ENCODE measurements at places on chromosomes 11 and 22.

DNA sequence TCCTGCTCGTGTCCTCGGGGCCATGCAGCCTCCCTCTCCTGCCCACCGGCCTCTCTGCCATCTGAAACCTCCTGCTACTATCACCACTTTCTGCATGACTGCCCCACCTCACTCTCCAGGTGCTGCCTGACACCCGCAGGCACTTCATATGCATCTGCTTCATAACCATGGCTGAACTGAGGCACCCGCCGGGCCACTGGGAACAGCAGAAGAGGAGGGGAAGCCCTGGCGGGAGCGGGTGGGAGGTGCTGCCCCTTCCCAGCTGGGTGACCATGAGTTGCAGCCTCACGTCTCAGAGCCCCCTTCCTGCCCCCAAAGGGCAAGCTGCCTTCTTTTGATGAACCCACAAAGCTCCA, 21.7 kb upstream of the PICK1 start:
- no peak for DNase-seq

DNA sequence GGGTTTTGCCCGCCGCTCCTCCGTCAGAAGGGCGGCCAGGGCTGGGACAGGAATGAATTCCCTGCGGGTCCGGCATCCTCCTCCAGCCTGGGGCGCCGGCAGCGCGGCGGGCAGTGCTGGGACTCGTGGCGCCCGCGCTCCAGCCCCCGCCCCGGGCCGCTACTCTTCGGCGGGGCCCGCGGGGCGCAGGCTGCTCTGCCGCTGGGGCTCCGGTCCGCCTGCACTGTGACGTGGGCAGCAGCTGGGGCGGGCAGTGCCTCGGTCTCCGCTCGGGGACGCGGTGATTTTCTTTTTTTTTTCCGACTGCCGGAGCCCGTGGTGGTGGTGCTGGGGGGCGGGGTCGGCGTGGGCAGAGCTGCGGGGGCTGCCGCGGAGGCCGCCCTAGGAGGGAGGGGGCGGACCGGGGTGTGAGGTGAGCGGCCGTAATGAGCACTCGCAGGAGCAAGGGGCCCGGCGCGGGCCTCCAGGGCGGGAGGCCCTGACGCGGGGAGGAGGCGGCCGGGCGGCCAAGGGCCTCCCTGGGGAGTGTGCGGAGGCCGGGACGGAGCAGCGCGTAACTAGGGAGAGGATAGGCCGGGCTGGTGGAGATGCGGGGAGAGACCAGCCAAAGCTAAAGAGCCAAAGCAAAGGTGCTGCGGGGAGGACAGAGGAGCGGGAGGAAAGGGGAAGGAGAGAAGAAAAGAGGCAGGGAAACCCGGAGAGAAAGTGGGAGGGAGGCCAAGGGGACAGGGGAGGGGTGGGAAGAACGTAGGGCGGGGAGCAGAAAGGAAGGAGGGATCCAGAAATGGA, 73.3 kb upstream of the ZBED5 start:
- DNase-seq: peak; percentile 26

GRCh38 chr11:44905131-44905866, 45.4 kb downstream of the TP53I11 start:
- no peak for DNase-seq

GRCh38 chr11:102983486-102983885, 28.0 kb upstream of the MMP13 start:
- DNase-seq: no peak

DNA sequence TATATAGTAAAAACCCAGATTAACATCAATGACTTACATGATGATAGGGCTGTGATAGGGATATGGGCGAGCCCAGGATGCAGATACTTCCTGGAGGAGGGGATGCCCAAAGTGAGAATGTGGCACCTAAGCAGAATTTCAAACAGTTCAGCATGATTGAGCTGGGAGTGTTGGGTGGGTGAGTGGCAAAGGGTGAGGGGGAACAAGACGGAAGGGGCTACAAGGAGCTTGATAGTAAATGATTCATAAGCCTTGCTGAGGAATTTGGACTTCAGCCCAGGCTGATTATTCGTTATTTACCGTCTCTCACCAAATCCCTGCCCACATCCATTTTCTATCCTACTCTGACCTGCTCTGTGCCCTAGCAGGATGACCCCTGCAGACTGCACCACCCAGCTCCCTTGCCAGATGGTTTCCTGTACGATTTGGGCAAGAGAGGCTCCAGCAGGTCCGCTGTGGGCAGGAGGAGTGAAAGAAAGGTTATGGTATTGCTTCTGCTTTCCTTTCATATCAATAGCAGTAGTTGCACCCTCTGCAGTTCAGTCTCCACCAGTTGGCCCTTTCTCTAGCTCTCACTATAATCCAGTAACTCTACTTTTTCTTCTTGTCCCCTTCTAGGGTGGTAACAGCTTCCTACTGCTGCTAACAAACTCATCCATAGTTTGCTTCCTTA, 30.3 kb upstream of the SIK2 start:
- DNase-seq: no peak

DNA sequence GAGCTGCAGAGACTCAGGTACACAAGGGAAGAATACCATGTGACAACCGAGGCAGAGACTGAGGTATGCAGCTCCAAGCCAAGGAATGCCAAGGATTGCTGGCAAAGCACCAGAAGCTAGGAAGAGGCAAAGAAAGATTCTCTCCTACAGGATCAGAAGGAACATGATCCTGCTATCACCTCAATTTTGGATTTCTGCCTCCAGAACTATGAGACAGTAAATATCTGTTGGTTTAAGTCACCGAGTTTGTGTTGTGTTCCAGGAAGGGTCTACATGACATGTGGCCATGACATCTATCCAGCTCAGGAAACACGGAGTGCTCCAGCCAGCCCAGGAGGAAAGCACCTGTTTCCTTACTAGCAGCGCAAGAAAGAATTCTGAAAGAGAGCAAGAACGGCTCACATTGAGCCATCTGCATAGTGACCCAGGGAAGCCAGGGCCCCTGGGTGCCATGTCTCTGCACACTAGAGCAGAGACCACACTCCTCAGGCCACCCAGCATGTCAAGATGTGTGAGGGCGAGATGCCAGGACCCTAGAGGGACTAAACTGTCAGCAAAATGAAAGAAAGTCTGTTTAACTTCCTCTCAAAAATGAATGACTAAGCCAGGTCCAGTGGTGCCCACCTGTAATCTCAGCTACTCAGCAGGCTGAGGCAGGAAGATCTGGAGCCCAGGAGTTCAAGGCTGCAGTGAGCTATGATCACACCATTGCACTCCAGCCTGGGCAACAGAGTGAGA, 35.6 kb upstream of the GALNT18 start:
- no peak for DNase-seq

DNA sequence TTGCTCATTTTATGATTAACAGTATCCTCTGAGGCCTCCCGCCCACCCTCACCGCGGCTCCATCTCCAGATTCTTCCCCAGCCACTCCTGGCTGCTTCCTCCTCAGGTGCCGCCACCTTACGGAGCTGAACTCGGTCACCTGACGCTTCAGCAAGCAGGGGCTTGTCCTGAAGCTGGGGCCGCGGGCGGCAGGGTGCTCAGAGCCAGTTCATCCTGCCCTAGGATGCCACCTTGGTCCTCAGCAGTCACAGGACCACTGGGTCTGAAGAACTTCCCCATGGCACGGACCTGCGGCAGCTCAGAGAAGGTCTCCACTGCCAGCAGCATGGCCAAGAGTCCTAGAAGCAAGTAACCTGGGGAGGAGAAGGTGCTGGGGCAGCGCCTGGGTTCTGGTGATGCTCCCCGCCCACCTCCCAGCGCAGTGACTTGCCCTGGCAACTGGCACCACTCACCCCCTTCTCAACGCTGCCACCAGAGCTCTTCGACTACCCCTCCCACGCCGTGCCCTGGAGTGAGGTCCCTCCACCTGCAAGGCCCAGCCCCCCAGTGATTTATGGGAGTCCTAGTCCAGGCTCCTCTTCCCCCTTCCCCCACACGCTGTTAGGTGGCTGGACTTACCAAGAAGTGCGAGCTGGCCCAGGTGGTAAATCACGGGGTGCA, 2.6 kb downstream of the KCNK7 start:
- no peak for DNase-seq

DNA sequence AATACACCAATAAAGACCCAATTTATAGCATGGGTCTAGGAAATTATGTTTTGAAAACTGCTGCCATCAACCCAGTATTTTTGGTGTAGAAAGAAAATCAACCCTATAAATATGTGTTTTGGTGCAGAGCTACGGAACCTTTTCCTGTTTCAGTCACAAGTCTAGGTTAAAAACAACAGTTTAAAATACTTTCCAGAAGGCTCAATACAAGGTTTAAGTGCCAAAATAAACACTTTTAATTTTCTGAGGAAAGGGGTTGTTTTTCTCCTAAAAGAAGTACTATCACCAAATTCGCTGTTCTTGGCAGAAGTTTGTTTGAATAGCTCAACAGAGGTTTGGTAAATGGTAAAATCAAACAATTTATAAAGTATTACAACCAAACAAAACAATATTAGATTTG, 201.3 kb downstream of the TMEM135 start:
- no peak for DNase-seq

- DNase-seq: no peak
Measured at GRCh38 chr22:45552017-45552411, 49.3 kb downstream of the FBLN1 start.

DNA sequence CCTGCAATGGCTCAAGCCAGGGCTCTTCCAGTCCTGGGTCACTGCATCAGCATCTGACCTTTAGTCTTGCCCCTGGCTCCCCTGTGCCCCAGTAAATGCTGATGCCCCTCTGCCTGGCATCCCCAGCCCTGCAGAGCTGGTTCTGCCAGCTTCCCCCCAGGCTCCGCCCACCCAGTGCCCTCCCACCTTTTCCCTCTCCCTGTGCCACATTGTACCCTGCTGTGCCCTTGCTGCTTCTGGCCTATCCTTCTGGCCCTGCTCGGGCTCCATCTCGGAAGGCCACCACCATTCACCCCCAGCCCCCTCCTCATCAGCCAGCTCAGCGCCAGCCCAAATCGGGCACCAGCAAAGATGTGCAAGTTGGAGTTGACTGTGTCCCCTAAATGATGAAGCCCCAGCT, 7.4 kb downstream of the CAPN5 start:
- no peak for DNase-seq

GRCh38 chr11:32885556-32885955, 7.1 kb upstream of the QSER1 start:
- DNase-seq: no peak

GRCh38 chr11:94768602-94769541, 716 bp downstream of the AMOTL1 start:
- DNase-seq: no peak

- DNase-seq: no peak
Measured at GRCh38 chr11:69467196-69467595, 14.3 kb upstream of the LINC01488 start.

- no peak for DNase-seq
Measured at GRCh38 chr11:17528906-17529843, 15.0 kb downstream of the USH1C start.

GRCh38 chr11:5671831-5672230, 13.0 kb downstream of the TRIM5 start:
- no peak for DNase-seq

- no peak for DNase-seq
Measured at GRCh38 chr22:19109198-19110063, 12.8 kb downstream of the DGCR2 start.

DNA sequence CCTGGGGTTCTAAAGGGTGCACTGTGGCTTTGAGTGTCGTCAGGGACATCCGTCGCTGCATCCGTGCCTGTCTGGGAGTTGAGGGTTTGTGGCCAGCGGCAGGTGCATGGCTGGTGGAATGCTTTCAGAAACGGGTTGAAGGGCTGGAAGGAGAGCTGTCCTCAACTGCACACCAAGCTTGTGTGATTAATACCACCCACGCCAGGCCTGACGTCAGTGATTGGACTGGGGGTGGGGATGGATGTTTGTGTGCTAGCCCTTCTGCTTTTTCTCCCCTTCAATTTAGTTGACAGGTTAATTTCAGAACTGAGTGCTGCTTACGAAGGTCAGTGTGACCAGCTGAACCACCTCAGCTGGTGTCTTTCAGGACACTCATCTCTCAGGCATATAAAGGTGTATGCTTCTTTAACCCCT, 3.2 kb upstream of the GAB2 start:
- DNase-seq: peak; percentile 24

- DNase-seq: no peak
Measured at GRCh38 chr22:27996529-27996925, 77.5 kb upstream of the PITPNB start.

DNA sequence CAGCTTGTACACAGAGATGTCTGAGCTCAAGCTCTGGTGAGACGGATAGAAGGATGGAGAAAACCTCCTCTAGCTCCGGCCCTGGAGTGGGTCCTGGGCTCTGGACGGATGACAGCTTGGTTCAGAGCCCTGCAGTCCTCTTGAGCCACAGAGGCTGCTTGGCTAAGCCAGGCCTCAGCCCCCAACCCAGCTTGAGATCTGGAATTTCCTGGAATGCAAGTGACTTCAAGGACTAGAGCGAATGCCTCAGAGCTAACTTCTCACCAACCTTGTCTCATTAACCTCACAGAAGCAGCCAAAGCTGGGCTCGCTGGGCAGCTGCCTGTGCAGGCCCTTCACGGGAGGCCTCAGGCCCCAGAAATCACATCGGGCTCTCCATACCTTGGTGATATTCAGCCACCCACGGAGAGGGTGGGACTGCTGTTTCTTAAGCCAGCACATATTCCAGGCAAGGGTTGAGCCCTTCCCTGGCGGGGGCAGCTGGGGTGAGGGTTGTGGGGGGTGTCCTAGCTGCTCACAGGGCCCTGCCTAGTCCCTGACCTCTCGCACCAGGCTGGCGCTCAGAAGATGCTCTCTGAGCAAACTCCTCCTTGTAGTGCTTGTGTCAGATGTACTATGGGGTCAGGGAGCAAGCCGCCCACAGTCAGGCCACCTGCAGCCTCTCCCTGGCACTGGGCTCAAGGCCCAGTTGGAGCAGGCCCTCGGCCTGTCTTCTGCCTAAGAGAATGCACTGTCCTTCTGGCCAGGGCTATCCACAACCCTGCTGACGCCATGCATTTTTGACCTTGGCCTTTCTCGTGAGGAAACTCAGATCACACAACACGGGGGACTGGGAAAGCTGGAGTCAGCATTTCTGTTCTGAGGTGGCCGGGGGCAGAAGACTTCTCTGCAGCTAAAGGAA, 73.6 kb upstream of the TTLL12 start:
- no peak for DNase-seq

DNA sequence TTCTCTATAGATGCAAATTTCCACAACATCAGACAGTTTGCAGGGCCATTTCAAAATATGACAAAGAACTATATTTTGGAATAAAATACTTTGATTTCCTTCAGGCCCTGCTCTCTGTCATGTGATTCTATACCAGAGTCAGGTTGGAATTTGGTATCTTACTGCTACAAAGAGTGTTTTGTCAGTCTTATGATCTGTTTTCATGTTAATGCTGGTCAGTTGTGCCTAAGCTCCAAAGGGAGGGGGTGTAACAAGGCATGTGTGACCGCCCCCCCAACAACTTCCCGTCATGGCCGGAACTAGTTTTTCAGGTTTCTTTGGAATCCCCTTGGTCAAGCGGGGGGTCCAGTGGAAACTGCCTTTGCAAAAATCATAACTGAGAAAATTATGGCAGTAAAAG, 15.1 kb downstream of the C11orf96 start:
- no peak for DNase-seq

- DNase-seq: no peak
Measured at GRCh38 chr11:11476499-11476898, 123.4 kb upstream of the CSNK2A3 start.

Data from NCI-H1417 treated with DMSO at 0.1 percent for 48 hours (cell line).